Nephron progenitor cell (in vitro differentiated cells): ENCODE measurements at places on chromosomes 1 and 21.

GRCh38 chr1:159196543-159196942 is 8.1 kb upstream of the ACKR1 start:
- H3K27ac ChIP-seq = peak overlapping the region; percentile 37
- no peak overlapping the region for H3K4me3 ChIP-seq
- peaks cover 31% of the 10 kb centered on the region for H3K4me1 ChIP-seq

- no peak for DNase-seq
- H3K4me1 ChIP-seq = no peaks in the 10 kb centered on the region
- H3K27me3 ChIP-seq = peaks cover 3% of the 10 kb centered on the region
These were observed 79.4 kb downstream of the WDR4 start for GRCh38 chr21:42799948-42800347.

DNA sequence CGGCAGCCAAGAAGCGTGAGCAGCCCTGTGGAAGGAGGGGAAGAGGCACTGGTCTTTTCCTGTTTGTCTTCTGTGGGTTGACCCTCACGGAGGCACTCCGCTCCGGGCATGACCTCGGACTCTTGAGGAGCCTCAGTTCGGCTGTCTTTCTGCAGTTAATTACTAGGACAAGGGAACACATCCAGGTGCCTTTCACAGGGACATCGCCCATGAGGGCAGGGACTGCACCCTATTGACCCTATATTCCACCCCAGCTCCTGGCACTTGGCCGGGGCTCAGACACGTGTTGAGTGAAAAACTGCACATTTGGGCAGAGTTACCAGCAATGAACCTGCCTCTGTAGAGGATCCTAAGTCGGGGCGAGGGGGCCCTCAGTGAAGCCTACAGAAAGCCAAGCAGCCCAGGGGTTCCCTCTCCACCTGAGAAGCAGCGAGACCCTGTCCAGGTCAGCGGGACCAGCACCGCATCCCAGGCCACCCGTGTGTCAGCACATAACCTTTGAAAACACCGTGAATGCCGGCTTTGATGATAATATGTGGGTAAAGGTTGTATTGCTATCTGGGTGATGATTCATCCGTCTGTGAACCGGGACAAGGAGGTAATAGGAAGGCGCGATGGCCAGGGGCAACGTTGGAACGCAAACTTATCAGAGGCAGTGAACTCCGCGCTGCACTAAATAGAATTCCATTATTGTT is 161.4 kb upstream of the ARHGEF16 start:
- H3K4me1 ChIP-seq = peaks cover 28% of the 10 kb centered on the region
- peaks cover 38% of the 10 kb centered on the region for H3K27me3 ChIP-seq
- H3K4me3 ChIP-seq = no peak overlapping the region
- no peaks in the 10 kb centered on the region for H3K36me3 ChIP-seq
- no peak for DNase-seq
- H3K27ac ChIP-seq = no peak overlapping the region

DNA sequence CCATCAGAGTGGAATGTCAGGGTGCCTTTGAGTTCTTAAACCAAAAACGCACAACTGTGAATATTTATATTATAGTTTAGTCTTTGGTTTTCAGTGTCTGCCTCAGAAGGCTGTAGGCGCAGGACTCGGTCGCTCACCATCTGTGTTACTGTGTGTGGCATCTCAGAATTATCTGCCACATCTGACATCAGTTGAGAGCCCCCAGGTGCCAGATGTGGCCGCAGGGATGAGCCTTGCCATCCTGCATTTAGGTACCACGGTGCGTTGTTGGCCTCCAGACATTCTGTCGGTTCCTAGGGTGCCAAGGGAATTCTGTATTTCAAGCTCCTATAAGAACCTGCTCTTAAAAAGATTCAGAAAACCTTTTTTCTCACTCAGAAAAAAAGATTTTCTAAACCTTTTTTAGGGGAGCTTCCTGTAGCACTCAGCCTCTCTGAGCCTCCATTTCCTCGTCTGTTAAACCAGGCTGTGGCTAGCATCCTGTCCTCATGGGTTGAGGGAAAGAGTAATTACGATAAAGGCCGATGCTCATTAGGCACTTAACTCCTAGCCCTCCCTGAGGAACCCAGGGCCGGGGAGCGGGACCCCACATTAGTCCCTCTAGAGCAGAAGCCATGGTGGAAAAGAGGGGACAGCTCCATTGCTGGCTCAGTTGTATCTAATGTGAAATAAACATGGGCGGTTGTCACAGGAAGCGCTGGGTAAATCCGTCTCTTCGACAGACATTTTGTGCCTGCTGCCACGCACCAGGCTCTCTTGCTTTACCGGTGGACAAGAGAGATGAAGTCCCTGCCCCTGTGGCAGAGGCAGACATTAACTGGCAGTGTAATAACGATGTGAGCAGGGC is 70.2 kb upstream of the MORC3 start:
- no peak for DNase-seq
- H3K36me3 ChIP-seq = peaks cover 3% of the 10 kb centered on the region
- peaks cover 70% of the 10 kb centered on the region for H3K4me1 ChIP-seq
- peak overlapping the region; percentile 10 for H3K27ac ChIP-seq

DNA sequence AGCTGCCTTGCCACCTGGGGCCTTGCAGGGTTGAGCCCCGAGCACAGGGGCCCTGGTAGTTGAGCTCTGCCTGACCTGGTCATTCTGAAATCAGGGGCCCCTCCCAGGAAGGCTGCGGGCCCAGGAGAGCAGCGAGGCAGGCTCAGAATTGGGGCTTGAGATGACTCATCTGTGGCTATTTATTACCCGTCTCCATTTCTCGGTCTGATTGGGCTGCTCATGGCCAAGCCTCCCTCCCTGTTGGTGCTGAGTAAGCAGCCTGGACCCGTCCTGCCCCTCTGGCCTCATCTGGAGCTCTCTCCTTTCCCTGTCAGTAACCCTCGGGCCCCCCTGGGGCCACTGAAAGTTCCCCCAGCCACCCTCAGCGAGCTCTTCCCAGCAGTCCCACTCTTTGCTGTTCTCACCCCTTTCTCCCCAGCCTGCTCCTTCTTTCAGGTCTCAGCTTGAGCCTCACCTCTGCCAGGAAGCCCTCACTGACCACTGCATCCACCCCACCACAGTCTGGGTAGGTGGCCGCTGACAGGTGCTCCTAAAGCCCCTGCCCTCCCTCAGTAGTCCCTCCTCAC is 11.0 kb upstream of the TNFRSF8 start:
- H3K27me3 ChIP-seq = peaks cover 5% of the 10 kb centered on the region
- peak; percentile 32 for DNase-seq

GRCh38 chr1:97070376-97070775 is 348.8 kb downstream of the PTBP2 start:
- no peaks in the 10 kb centered on the region for H3K36me3 ChIP-seq
- no peak overlapping the region for H3K27ac ChIP-seq
- H3K4me1 ChIP-seq = no peaks in the 10 kb centered on the region
- no peak overlapping the region for H3K4me3 ChIP-seq
- H3K27me3 ChIP-seq = no peaks in the 10 kb centered on the region
